ENCODE measurements at places on chromosomes 13 and 19. TPM values are rescaled to one million over a fixed set of nuclear protein-coding genes. Genes with fewer than 3 reads are reported as not detected.
A peak's percentile ranks its signal among the peaks of the same experiment; 100 is the strongest.

- H3K27me3 ChIP-seq: no peaks in the 10 kb centered on the region
- no peak overlapping the region for H3K27ac ChIP-seq
- DNase-seq: peak; percentile 82
- peaks cover 12% of the 10 kb centered on the region for H3K4me1 ChIP-seq
Observed at GRCh38 chr19:35845215-35846037, 6.9 kb downstream of the NPHS1 start.

KLK2 gene
- not detected for total RNA-seq

- peak overlapping the region; percentile 65 for H3K4me3 ChIP-seq
- no peaks in the 10 kb centered on the region for H3K36me3 ChIP-seq
- peaks cover 15% of the 10 kb centered on the region for H3K4me1 ChIP-seq
- H3K27me3 ChIP-seq: no peaks in the 10 kb centered on the region
- no peak overlapping the region for H3K27ac ChIP-seq
Observed at GRCh38 chr19:1468821-1469254, 10.2 kb downstream of the C19orf25 start.

DNA sequence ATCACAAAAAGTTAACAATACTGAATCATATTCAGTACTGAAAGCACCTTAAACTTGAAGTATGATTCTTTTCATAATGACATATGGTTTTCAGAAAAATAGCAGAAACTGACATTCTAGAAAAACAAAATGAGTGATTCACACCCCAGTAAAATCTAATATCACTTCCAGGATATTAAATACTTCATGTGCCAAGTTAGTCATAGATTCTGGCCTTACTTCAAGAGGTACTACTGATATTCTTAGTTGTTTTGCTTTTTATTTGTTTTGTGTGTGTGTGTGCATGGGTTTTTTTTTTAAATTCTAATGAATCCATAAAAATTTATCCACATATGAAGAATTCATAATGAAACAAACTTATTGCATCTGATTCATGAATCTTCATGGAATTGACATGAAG lies 207.9 kb upstream of the UFM1 start:
- H3K27me3 ChIP-seq: no peaks in the 10 kb centered on the region
- H3K4me1 ChIP-seq: no peaks in the 10 kb centered on the region
- DNase-seq: no peak
- no peaks in the 10 kb centered on the region for H3K36me3 ChIP-seq

GRCh38 chr13:56700324-56700723 lies 440.4 kb upstream of the PRR20A start:
- no peak overlapping the region for H3K4me3 ChIP-seq
- H3K4me1 ChIP-seq: no peaks in the 10 kb centered on the region
- H3K36me3 ChIP-seq: no peaks in the 10 kb centered on the region
- H3K27ac ChIP-seq: no peak overlapping the region
- no peak for DNase-seq
- H3K27me3 ChIP-seq: no peaks in the 10 kb centered on the region

All from Caco-2 (cell line).